ENCODE measurements at places on chromosomes 6 and 20.

DNA sequence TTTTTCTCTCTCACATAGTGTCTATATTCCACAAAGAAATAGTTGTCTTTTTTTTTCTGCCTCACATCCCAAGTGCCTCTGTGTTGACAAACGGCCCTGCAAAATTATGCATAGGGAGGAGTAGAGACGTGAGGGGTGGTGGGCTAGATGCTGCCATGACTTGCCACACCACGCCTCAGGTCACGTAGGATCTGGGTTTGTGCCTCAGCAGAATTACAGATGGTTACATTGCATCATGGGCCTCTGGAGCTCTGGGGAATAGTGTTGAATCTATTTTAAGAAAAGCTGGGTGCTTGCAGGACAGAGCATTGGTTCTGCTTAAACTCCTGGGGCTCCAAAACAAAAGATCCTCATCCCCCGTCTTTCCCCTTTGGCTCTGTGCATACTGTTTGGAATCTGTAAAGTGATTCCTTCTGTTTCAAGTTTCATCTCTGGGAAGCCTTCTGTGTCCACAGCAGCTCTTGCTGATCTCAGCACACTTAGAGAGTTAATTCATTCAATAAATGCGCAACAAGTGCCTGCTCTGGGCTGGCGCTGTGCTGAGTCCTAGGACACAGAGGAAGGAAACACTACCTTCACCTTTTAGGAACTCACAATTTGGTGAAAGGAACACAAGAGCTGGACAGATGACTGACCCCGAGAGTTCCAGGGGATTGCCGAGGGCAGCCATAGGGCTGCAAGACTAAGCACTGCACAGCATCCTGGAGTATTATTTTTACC, 2.4 kb downstream of the FANCE start:
- no peak for DNase-seq

DNA sequence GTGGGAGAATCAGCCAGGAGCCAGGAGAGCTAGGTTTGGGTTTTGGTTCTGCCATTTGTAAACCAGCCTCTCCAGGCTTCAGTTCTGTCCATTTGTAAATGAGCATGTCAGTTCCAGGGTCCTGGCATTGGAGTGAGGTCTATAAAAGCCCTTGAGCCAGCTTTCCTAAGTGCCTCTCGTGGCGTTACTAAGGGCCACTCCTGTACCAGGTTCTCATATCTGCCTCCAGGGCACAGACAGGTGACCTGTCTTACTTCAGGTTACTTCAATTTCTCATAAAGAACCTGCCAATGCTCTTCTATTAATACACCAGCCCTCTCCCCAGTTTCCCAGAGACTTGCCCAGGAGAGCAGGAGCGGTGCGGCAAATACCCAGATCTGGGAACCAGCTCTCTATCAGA, 101.9 kb downstream of the VEGFA start:
- no peak for DNase-seq

DNA sequence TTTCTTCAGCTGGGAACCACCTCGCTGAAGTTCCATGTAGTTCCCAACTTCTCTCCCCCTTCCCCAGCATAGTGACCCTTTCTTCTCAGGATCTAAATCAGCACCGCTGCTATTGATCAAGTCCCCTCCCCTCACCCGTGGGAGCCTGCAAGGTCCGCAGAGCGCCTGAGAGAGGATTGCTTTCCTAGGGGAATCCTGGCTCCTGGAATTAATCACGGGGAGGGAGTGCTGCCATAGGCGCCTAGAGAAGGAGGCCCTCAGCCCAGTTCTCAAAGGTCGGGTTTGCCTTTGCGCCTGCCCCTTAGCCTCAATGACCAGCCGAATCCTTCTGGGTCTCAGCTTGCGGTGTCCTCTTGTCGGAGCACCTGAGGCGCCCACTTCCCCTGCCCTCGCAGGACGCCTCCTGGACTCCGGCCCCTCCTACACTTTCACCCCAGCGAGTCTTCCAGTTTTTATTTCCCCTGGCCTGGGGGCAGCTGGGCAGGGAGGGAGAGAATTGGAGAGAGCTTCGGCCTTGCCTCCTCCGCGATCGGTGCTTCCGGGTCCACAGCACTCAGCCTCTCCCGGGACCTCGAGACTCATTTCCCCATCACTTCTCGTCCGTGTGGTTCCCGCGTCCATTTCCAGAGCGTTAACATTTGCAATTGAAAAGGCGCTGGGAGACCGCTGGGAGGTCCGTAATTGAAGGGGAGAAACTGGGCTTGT, 3.1 kb upstream of the NKX2-2 start:
- no peak for DNase-seq

DNA sequence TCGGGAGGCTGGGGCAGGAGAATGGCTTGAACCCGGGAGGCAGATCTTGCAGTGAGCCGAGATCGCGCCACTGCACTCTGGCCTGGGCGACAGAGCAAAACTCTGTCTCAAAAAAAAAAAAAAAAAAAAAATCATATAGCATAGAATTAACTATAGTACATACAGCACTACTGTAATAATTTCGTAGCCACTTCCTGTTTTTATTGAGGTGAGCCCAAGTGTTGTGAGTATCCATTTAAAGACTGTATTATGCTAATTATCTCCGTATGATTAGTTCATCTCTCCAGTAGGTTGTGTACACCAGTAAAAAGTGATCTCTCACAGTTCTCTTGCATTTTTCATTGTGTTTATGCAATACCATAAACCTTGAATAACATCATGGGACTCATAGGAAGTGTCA, 70.6 kb downstream of the IYD start:
- DNase-seq: no peak

- no peak for DNase-seq
Observed at GRCh38 chr6:24987446-24988115, 51.8 kb upstream of the RIPOR2 start.

DNA sequence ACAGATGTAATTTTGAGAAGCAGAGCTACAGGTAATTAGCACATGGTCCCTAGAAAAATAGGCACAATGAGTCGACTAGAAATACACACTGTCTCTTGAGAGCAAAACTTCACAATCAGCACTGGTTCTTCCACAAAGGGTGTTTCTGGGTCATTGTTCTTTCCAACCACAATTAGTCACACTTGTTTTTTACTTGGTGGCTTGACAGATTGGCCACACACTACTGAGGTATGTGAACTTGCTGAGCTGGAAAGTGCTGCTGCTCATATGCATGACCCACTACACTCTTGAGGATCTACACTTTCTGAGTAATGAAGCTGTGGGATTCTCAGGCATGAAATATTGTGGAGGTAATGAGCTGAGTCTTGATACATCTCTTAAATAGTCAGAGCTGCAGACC, 347.7 kb downstream of the BCKDHB start:
- DNase-seq: no peak

- no peak for DNase-seq
Observed at GRCh38 chr6:11143394-11144371, 32.2 kb upstream of the ERVFRD-1 start.

Measured in WERI-Rb-1 (cell line).